Esophagus mucosa (tissue), 1 donor: ENCODE measurements at places on chromosomes 7 and 10.

DNA sequence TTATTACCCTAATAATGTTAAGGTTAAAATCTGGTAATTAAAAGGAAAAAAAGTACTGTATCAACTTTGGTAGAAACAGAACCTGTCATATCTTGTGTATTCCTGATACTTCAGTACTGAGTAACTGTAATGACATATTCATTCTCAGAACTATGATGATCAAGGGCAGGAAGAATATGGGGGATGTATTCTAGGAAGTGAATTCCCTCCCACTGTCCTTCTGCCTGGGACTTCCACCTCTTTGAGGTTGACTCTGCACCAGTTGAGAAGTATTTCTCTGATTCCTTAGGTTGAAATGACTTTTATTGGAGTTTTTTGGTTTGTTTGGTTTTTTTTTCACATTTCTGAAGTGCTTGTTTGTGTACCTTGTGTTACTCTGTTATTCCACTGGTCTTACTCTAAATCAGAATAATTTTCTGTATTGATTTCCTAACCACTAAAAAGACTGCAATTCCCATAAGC, 36.9 kb downstream of the WASL start:
- no peak for ATAC-seq

DNA sequence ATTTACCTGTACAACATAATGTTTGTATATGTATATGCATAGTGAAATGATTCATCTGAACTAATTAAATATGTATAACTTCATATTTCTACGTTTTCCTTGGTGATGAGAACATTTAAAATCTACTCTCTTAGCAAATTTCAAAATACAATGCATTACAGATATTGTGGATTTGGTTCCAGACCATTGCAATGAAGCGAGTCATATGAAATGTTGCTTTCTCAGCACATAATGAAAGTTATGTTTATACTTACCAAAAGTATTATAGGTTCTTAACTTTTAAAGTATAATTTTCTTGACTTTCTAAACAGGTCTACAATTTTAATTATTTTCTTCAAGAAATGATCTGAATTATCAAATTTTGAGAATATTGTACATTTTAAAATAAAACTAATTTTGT, 189.2 kb downstream of the CSTF2T start:
- ATAC-seq = no peak

DNA sequence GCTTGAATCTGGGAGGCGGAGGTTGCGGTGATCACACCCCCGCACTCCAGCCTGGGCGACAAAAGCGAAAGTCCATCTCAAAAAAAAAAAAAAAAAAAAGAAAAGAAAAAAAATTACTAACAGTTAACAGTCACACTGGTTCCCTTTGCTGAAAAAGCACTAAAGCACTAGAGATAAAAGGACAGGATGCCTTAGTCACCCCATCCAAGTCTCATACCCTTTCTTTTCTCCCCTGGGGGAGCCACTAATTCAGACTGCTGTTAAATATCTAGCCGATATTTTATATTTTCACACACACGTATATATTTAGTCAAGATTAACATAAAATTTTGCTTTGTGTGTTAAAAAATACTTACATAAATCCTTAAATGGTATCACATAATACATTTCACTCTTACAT, 25.2 kb downstream of the BAIAP2L1 start:
- ATAC-seq = no peak

- ATAC-seq = no peak
Observed at GRCh38 chr7:14209896-14210484, 220.5 kb upstream of the ETV1 start.

DNA sequence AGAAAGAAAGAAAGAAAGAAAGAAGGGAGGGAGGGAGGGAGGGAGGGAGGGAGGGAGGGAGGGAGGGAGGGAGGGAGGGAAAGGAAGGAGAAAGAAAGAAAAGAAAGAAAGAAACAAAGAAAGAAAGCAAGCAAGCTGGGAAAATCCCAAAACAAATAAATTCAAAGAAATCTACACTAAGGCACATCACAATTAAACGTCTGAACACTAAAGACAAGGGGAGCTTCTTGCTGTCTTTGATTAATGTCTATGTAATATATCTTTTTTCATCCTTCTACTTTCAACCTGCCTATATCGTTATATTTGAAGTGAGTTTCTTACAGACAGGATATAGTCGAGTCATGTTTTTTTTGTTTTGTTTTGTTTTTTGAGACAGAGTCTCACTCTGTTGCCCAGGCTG, 28.3 kb upstream of the EBF3 start:
- no peak for ATAC-seq

DNA sequence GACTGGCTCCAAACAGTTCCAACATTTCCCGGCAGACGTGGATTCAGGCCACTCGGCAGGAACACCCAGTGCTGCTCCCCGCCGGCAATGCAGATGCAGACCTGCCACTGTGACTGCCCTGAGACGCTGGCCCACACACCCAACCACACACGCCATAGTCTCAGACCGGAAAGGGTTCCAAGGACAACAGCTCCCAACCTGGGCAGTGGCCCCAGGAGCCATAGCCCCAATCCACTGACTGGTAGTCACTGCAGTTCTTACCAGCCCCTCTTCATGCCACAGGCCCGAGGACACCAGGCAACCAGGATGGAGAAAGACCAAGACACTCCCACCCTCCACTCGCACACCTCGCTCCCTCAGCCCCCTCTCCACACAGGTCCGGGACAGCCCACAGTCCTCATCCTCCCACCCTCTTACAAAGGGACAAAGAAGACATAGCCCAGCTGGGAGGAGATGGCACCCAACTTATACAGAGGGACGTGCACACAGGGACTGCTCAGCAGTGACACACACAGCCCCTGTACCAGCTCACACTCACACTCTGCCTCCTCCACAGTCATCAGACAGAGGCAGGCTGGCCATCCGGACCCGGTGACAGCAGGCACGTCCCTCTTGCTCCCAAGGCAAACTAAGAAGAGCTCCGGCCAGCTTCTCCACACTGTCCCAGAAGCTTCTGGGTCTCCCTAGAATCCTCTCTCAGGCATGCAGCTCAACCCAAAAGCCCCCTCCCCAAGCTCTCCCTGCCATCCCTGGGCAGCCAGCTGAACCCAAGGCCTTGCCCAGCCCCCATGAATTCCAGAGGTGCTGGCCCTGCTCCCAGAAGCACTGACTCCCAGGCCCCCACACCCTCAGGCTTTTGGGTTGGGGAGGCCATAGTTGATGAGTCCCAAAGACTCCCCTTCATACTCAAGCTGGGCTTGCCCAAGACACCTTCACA, 24.8 kb downstream of the KCNH2 start:
- ATAC-seq = no peak

- ATAC-seq = no peak
Observed at GRCh38 chr7:87375662-87376435, 30.4 kb downstream of the CROT start.

- no peak for ATAC-seq
Observed at GRCh38 chr7:113705439-113705838, 213.4 kb downstream of the PPP1R3A start.

DNA sequence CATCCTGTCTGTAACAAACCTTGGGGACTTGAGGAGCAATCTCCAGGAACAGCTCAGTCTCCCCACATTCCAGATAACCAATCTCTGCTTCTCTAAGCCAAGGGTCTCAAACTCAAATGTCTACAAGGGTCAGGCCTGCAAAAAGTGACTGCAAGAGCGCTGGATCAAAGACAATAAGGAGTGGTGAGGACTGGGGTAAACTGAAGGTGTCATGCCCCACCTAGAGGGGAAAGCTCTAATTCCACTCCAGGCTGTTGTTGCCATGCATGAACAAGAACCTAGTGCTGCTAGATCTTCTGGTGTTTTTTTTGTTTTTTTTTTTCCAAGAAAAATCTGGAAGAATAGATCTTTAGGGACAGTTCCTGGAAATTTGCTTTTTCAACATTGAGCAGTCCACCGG, 117.9 kb upstream of the MACROH2A2 start:
- no peak for ATAC-seq

GRCh38 chr7:7667187-7667586, 26.6 kb downstream of the UMAD1 start:
- no peak for ATAC-seq

GRCh38 chr10:77927402-77928246, 1.1 kb upstream of the DLG5 start:
- ATAC-seq = no peak

- ATAC-seq = no peak
Observed at GRCh38 chr10:100697070-100697469, 48.3 kb upstream of the PAX2 start.

DNA sequence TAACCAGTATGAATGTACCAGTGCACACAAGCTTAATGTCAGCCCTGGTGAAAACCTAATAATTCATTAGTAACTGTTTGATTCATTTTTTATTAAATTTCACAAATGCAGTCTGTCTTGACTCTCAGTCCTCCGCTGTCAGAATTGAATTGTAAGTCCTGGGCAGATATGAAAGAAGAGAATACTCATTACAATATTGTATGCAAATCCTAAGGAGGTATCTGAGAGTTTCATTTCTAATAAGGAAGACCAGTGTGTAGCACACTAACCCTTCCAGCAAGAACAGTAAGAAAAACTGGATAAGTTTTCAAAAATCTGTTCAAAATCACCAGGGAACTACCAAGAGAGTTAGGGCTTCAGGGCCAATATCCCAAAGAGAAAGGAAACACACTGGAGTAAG, 652.1 kb downstream of the SUGCT start:
- no peak for ATAC-seq

DNA sequence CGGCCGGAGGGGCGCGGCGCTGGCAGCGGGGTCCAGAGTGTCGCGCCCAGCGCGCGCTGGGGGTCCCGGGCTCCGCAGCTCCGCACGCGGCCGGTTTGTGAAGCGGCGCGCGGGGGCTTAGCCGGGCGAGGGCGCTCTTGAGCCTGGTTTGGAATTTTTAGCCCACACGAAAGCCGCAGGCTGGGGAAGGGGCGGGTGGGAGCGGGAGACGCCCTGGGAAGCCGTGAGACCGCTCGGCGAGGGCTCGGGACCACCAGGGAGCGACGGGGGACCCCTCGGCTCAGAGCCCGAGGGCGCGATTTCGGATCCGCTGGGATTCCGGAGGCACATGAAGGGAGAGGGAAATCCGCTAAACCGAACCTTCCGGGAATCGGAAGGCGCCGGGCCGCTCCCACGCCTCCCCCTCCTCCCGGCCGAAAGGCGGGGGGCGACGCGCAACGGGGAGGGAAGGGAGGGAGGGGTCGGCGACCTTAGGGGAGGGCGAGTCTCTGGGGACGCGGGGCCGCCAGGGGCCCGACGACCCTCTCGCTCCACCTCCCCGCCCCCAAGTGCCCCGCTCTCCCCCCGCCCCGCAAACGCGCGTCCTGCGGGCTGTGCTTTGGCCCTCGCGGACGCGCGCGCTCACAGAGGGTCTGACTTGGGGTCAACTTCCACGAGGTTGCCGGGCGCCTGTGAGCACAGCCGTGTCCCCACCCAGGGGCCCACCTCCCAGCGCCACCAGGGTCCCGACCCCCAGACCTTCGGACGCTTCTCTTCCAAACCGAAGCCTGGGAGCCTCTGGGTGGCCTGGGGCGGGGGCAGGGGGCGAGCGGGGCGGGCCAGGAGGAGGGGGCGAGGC, 5.1 kb upstream of the ELFN1 start:
- peak; percentile 7 for ATAC-seq

DNA sequence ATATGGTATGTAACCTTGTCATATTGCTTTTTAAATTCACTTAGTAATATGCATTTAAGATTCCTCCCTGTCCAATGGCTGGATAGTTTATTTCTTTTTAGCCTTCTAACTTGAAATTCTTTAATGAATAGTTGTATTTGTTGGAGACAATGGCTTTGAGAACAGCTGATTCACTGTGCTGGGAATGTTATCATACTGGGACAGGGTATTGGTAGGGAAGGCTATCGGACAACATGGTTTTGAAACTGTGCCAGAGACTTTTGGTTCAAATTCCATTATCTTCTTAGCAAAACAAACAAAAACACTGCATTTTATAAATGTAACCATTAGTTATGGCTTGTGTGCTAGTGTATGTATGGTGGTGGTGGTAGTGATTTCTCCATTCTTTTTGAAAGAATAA, 517.1 kb upstream of the ANKRD30A start:
- ATAC-seq = no peak

DNA sequence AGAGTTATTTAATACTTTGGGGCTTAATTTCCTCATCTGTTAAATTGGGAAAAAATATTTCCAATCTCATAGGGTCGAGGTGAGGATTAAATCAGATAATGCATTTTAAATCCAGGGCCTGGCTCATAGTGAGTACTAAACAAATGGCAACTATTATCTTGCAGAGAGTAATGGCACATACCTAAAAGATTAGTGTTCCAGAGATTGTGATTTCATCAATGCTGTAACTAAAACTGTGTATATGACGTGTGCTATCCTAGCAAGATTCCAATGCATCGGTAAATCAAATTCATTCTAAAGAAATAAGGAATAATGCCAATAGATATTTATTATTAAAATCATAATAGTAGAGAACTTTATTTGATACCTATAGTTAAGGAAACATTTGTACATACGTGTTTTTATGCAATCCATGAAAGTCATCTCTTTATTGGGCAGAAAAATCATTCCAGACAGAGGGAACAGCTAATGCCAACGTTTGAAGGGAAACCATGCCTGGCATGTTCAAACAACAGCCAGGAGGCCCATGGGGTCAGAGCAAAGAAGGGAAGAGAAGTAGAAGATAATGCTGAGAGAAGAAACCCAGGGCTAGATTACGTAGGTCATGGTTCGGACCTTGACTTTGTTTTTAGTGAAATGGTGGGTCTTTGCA, 174.8 kb upstream of the AGR3 start:
- no peak for ATAC-seq

GRCh38 chr7:23341846-23342598, 42.9 kb downstream of the MALSU1 start:
- ATAC-seq = no peak

- no peak for ATAC-seq
Observed at GRCh38 chr7:127415060-127415742, 22.7 kb upstream of the ZNF800 start.

DNA sequence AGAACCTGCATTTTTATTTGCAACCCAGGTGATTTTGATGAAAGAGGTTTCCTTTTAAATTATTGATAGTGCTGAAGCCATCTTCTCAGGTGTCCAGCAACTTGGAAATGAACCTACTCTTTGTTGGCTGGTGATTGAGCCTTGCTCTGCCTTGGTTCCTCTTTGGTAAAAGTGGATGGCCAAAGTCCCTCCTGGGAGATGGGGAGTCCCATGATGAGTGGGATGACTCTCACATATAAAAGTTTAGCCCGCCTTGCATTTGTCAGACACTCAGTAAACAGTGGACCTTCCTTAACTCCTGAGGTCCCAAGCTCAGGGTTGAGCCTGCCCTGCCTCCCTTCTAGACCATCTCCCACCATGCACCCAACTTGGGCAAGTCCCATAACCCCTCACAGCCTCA, 28.9 kb upstream of the KAT6B start:
- no peak for ATAC-seq

DNA sequence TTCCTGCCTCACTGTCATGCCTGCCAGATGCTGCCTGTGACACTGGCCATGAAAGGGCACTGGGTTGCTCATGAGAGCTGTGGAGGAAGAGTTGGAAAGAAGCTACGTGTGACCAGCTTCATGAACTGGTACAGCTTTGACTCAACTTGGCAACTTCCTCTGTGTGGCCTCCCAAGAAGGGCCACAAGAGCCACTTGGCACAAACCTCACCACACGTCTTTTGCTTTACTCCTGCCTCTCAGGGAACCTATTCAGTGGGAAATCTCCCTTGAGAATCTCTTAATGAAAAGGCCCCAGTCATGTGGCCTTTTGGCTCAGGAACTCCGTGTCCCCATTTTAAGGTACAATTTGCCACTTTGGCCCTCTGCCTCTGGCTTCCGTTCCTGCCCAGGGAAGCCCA, 54.5 kb downstream of the FRMD4A start:
- ATAC-seq = no peak
